ENCODE measurements at places on chromosomes 2 and 18. TPM values are rescaled to one million over a fixed set of nuclear protein-coding genes. Genes with fewer than 3 reads are reported as not detected.

- DNase-seq, result no peak
These were observed 26.7 kb upstream of the ALPP start for GRCh38 chr2:232351686-232352510.

GRCh38 chr2:120293096-120294007 lies 40.7 kb downstream of the RALB start:
- DNase-seq, result no peak

DNA sequence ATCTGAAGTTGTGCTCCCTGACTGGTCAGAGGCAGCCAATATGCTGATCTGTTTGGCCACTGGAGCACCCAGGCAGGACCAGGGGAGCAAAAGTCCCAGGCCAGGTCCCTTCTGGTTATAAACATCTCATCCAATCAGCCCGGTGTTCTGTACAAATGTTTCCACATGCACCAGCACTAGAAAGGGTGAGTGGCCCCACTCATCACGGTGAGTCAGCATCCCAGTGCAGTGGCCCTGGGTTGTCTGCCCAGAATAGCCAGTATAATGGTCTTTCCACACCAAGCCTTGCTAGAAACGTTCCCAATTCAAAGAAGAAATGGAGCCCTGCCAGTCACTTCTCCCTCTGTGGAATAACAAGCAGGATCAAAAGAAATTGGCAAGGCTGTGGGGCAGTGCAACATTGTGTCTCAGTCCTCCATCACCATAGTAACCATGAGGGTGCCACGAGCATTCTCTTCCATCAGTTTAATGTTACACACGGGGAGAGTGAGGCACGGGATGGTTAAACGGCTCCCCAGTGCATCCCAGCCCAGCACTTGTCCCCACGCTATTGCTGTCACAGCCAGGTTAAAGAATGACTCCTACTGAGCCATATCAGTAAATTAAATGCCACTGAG lies 174.9 kb downstream of the SEPTIN10 start:
- peak; percentile 20 for DNase-seq

DNA sequence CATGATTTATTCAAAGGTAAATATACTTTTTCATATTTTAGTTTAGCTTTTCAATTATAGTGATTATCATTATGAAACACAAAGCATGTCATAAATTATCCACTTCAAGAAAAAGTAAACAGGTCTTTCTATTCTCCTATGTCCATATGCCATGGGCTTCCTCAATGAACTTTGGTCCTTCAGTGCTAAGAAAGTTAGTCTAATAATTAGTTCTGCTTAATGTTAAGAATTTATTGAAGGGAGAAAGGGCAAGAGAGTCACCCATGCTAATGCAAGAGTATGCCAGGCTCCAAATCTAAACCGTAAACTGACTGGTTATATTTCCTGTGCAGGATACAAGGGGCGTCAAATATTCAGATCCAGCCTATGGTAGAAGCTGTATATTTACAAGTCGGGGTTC lies 96.2 kb downstream of the GORASP2 start:
- DNase-seq, result no peak

GRCh38 chr18:65990944-65991708 lies 240.3 kb downstream of the CDH7 start:
- DNase-seq, result no peak

DNA sequence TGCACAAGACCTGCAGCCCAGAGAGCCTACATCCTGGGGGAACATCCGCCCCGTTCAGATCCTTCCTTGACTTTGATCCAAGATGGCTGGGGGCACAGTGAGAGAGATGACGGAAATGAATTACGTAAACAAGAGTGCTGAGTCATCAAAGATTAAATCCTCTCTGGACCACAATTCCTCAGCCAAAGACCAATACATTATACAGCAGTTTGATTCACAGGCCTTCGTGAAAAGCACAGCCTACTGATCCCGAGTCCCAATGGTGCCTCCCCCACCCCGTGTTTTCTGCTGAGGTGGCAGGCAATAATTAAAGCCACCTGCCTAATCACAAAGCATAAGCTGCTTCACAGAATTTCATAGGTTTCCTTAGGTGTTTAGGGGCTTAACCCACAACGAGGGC lies 43.0 kb downstream of the MYO5B start:
- DNase-seq, result no peak

DNA sequence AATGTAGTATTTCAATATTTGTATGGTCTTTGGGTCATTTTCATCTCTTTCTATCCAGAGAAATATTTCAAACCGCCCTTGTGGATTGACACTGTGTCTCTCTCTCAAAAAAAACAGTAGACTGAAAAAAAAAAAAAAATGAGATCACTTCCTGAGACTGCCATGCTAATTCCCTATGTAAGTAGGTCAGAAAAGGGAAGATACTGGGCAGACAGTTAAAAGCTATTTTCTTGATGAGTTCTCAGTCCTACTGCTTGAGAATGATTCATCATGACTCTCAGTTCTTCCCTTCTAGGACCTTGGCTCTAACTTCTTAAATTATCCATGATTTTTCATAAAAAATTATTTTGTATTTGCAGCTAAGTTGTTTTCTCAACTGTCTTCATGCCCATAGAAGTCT lies 672.3 kb upstream of the REG3G start:
- DNase-seq, result no peak

DNA sequence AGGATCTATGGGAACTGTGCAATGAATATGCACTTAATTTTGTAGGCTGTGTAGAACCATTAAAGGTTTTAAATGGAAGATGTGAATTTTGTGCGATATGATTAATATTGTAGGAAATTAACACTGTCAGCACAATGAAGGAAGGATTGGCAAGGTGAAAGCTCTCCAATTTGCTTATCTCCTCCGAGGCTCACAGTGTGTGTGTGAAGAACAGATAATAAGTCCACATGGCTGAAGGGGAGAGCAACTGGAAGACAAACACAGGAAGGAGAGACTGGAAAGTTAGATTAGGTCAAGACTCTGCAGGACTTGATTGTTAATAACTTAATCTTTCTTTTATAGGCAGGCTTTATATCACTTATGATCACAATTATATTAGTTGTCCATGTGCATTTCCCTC lies 269.7 kb upstream of the VRK2 start:
- no peak for DNase-seq

Gene SCYGR6
- polyA plus RNA-seq, result not detected

- DNase-seq, result peak; percentile 99
These were observed 68.4 kb downstream of the MCFD2 start for GRCh38 chr2:46847185-46847710.

DNA sequence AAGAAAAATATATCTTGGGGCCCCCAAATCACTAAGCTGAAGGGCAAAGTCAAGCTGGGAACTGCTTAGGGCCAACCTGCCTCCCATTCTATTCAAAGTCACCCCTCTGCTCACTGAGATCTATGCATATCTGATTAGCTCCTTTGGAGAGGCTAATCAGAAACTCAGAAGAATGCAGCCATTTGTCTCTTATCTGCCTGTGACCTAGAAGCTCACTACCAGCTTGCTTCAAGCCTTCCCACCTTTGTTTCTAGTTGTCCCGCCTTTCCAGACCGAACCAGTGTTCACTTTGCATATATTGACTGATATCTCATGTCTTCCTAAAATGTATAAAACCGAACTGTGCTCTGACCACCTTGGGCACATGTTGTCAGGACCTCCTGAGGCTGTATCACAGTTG lies 479.4 kb downstream of the METTL4 start:
- DNase-seq, result no peak

DNA sequence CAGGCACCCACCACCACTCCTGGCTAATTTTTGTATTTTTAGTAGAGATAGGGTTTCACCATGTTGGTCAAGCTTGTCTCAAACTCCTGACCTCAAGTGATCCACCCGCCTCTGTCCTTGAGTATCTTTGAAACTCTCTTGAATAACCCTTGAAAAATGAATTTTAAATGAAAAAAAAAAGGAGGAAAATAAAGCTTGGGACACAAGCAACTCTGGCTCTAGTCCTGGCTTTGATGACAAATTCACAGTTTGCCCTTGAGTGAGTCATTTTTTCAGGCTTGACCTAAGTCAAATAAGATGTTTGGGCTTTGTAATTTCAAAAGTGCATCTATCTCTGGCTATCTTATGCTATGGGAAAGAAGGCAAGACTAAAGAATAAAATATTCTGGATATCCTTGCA lies 79.0 kb upstream of the TRIB2 start:
- DNase-seq, result no peak

Gene TUBA4B
- not detected for polyA plus RNA-seq

- no peak for DNase-seq
These were observed 255.5 kb downstream of the CDH2 start for GRCh38 chr18:27921392-27921791.

- DNase-seq, result no peak
These were observed 18.3 kb upstream of the SERPINB3 start for GRCh38 chr18:63679820-63680606.

Gene SULT1C4
- polyA plus RNA-seq, result 0.92 TPM

Gene STAT1
- 18.2 TPM for polyA plus RNA-seq

GRCh38 chr2:18536100-18536499 lies 24.4 kb downstream of the RDH14 start:
- no peak for DNase-seq

Gene MALT1
- 6.7 TPM for polyA plus RNA-seq

DNA sequence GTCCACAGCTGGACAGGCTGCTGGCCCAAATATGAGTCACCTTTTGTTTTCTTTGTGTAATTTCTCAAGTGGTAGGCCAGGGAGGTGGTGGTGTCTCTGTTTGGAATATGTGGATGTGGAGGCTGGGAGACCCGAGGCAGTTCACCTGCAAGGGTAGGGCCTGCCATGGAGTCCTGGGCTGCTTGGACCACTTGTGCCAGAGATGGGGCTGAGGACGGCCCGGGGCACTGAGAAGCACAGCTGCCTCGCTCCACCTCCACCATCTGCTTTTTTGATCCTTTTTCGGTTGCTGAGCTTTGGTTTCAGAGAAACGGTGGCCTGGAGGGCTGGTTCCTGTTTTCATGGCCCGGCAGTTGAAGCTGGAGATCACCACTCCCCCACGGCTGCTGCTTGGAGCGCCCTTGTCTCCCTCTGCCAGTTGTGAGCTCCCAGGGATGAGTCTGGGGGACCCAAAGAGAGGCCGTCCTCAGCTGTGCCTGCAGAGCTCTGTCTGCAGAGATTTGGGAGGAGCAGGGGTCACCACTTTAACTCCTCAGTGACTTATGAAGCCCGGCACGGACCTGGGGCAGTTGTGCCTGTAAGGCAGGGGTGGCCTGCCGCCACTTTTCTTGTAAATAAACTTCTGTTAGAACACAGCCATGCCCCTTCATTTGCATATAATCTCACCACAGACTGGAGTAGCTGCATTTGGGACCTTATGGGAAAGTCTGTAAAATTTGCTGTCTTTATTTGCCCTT lies 67.6 kb upstream of the MCFD2 start:
- DNase-seq, result no peak

GRCh38 chr18:76405681-76406356 lies 89.2 kb downstream of the ZNF516 start:
- DNase-seq, result peak; percentile 72

Gene ANO7
- 1.2 TPM for polyA plus RNA-seq

GRCh38 chr2:196318517-196319377 lies 147.4 kb upstream of the STK17B start:
- DNase-seq, result no peak

Gene ATP6V1C2
- 1.2 TPM for polyA plus RNA-seq

GRCh38 chr2:183903026-183903425 lies 695.3 kb upstream of the ZNF804A start:
- DNase-seq, result no peak

Gene ANKRD23
- polyA plus RNA-seq, result 10.9 TPM
